ENCODE measurements at places on chromosomes 2 and 18. TPM values are rescaled to one million over a fixed set of nuclear protein-coding genes. Genes with fewer than 3 reads are reported as not detected.

DNA sequence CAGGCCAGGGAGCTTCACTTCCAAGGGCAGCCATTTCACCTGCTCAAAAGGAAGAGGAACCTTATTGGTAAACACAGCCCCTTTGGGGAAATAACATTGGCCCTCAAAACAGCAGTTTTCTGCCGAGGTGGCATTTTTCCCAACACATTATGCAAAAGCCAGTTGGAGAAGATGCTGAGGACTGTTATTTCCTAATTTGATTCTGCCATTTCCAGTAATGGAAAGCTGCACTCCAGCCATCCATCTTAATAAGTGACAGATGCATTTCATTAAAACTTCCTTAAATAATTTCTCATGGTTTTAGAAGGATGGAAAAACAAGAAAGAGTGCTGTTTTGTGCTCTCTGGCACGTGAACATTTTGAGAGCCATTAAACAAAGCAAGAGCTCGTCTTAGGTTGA lies 55.9 kb upstream of the ALK start:
- no peak for DNase-seq

DNA sequence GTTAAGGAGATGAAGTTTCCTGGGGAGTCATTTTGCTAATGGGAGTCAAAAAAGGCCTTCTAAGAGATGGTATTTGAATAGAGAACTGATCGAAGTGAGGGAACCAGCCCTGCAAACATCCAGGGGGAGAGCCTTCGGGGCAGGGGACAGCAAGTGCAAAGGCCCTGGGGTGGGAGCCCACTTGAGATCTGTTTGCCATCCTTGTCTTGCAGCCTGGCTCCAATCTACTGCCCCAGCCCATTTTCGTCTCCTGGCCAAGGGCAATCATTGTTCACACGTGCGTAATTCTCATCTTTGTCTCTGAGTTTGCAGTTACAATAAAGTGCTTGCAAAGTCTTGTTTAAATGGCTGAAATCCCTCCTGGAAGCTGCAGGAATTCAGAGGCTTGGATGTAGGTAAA lies 43.1 kb upstream of the AFF3 start:
- no peak for DNase-seq

DNA sequence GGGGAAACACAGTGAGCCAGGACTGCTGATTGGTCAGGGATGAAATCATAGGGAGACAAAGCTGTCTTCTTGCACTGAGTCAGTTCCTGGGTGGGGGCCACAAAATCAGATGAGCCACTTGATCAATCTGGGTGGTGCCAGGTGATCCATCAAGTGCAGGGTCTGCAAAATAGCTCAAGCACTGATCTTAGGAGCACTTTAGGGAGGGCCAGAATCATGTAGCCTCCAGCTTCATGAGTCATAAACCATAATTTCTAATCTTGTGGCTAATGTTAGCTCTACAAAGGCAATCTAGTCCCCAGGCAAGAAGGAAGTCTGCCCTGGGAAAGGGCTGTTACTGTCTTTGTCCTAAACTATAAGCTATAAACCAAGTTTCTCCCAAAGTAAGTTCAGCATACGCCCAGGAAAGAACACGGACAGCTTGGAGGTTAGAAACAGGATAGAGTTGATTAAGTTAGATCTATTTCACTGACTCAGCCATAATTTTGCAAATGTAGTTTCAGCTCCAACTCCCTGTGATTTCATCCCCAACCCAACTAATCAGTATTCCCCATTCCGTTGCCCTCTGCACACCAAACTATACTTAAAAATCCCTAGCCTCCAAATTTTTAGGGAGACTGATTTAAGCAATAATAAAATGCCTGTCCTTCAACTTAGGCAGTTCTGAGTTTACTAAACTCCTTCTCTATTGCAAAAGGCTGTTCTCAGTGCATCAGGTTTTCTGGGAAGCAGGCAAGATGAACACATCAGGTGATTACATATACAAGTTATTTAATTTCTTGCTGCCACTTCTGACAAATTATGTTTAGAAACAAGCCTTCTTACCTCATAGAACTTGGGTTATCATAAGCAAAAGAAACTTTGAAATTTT lies 226.9 kb upstream of the SPOPL start:
- no peak for DNase-seq

GRCh38 chr2:104846786-104847585 lies 6.9 kb upstream of the POU3F3 start:
- no peak for DNase-seq

DNA sequence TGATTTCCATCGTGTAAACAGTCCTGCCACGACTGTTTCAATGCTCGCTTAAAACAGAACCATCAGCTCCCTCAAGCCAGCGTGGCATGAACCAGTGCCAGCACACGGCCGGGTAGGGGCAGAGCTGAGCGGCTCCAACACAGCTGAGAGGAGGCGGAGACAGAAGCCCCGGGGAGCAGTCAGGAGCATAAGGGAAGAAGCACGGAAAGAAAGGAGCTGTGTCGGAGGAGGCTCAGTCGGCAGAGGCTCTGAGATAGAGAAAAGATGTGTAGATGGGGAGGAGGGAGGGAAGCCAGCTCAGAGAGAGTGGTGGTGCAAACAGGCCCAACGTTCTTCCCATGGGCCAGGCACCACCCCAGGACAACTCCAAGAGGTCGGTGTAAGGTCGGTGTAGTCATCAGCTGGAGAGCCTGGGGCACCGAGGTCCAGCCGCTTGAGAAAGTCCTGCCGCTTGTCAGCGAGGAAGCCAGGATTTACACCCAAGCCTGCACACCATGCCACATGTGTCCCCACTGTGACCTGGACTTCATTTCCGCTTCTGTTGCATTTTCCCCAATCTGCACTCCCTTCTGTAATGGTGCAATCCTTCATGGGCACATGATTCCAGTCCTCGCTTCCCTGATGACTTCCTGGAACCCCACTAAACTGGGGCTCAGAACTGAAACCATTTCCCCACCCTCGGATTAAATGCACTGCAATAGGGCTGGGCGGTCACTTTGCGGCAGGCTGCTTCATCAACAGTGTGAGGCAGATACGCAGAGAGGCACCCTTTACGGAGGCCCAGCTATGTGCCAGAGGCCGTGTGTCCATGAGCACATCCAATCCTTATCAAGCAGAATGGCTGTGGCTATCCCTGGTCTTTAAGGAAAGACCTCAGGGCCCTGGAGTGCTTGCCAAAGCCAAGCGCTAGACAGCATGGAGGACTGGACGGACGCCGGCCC lies 43.5 kb downstream of the CYP27C1 start:
- DNase-seq, result no peak

DNA sequence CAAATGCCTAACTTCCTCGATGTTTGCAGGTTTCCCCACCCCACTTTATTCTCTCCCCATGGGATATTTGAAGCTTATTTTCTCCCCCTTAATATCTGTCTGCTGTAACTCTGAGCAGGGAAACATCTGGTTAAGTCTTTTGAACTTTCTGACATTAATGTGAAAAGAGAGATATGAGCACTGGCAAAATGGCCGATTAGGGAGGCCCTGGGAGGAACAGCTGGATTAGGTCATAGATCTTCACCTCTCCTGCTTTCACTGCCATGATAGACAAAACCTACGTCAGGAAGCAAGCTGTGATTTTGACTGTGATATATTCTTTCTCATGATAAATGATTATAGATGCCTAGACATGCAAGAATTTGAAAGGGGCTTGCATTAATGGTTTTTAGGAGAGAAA lies 43.6 kb downstream of the LYPD6B start:
- DNase-seq, result no peak

GRCh38 chr18:40004246-40004645 lies 1950.8 kb upstream of the PIK3C3 start:
- DNase-seq, result no peak

- no peak for DNase-seq
Observed at GRCh38 chr18:68397241-68398035, 317.5 kb downstream of the TMX3 start.

GRCh38 chr18:51522821-51523220 lies 325.3 kb upstream of the MEX3C start:
- no peak for DNase-seq

- DNase-seq, result no peak
Observed at GRCh38 chr2:113922335-113922734, 32.4 kb downstream of the ACTR3 start.

GRCh38 chr2:233321166-233321565 lies 13.6 kb downstream of the SAG start:
- no peak for DNase-seq

GRCh38 chr2:203808046-203808750 lies 59.4 kb upstream of the CTLA4 start:
- no peak for DNase-seq

DNA sequence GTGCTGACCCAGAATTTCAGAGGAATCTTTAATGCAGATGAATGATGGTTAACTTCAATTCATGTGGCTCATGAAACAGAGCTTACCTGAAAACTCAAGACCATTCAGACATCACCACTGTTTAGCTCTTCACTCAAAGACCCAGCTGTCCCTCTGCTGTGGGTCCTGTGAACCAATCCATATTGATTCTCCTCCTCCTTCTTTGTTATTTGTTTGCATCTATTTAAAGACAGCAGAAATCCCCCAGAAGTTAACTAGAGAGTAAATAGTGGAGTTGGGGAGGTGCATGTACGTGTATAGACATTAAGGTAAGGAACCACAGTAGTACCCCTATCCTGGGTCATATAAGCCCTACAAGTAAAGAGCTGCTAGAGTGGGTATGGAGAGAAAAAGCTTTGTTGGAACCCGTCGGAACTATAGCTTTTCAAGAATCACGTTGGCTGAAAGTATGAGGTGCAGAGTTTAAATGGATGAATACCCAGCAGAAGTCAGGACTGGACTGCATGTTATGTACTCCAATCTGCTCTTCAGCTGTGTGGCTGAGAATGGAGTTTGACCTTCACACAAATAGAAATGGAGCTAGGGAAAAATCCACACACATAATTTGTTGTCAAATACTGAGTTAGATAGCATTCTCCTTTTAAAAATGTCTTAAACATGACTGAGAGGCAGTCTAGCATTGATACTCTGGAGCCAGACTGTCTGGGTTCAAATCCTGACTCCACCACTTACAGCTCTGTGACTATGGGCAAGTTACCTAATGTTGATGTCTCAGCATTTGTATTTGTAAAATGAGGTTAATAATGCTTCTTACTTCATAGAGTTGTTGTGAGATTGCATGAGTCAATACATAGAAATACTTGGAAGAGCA lies 81.7 kb upstream of the HK2 start:
- no peak for DNase-seq

DNA sequence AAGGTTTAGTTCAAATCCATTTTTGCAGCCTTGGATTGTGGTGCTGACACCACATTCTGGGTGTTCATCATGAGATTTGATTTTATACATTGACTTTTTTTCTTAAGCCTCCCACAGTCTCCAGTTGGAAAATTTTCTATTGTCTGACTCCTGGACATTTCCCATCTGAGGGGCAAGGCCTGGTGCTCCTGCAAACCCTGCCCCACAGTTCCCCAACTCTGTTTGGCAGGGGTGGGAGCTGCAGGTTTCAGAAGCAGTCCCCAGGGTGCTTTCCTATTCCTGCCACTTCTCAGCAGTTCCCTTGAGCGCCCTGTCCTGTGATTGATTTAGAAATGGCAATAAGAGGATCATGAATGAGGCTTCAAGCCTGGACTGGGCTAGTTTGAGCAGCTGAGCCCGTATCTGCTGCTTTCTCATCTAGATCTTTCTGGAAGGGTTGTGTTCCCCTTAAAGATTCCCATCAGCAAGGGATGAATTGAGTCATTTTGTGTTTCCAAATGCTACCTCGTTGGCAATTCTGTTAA lies 77.0 kb downstream of the CIB4 start:
- peak; percentile 15 for DNase-seq

DNA sequence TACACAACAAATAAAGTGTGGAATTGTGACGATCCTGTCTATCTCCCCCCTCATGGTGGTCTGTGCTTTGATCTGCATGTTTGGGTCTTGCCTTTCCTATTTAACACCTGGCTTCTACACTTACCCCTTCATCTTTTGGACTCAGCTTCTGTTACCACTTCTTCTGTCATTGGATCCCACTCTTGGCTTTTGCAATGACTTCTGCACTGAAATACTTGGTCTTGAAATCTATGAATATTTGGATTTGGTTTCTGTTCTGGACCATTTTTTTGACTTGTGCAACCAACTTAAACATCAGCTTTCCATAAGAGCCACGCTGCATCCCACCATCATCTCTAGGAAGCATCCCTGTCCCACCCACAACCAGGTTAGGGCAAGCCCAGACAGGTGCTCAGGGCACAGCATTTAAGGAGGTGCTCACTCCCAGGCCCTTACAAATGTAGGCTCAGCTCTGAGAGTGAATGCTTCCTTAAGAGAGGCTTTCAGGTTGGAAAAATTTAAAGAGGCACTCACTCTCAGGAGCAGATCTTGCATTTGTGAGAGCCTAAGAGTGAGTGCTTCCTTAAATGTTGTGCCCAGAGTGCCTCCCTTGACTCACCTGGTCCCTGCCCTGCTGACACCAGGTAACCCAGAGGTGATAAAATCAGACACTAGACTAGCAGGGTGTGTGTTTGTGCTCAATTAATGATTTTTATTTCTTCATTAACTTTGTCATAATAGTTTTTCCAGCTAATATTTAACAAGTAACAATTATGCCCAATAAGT lies 124.5 kb upstream of the SH3BP4 start:
- no peak for DNase-seq

DNA sequence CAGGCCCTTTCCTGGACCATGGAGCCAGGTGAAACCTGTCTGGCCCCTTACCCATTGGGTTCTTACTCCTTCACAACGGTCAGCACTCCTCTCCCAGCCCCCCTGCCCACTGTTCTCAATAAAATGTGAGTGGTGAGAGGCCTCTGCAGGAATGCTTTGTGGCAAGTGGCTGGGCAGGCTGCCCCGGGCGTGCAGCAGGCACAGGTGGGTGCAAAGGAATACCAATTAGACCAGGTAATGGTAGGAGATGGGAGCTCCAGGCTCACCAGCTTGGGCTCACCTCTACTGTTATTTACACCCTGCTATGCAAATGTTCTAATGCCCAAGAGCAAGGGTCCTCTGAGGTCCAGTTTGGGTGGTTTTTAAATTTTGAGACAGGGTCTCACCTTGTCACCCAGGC lies 6.0 kb downstream of the PRADC1 start:
- DNase-seq, result no peak

- no peak for DNase-seq
Observed at GRCh38 chr2:146451972-146452371, 1392.9 kb upstream of the ACVR2A start.

- no peak for DNase-seq
Observed at GRCh38 chr2:108988796-108989713, at the start of gene EDAR. Gene EDAR (minus strand): TSS chr2:108989220. CDS start chr2:108931014, 58,206 bp downstream.

DNA sequence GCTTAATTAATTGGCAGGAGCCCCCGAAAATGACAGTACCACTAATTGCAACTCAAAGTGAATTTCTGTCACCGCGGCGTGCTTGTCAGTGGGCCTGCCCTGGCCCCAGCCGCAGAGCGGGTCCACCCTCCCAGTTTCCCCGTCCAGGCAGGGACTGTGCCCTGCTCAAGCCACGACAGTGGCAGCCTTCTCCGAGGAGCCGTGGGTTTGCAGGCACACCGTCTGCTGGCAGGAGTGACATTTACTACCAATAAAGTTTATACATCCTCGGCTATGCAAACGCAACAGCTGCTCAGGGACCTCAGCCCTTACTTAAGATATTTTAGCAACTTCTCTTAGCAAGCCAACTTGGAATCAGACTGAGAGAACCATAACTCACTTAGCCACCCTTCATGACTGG lies 112.7 kb downstream of the GBX2 start:
- no peak for DNase-seq

- peak; percentile 82 for DNase-seq
Observed at GRCh38 chr2:74374509-74375205, 5.5 kb downstream of the DCTN1 start.

Gene ERMN
- not detected for total RNA-seq

Gene FBXO41
- total RNA-seq, result 0.87 TPM

Gene GULP1
- total RNA-seq, result 6.7 TPM

Gene LRP1B
- total RNA-seq, result not detected

Gene ATP6V1B1
- total RNA-seq, result not detected

Gene ZC3H8
- total RNA-seq, result 10.6 TPM

Gene FTCDNL1
- total RNA-seq, result 3.0 TPM

Gene TMEM169
- 0.24 TPM for total RNA-seq

Gene POTEJ
- not detected for total RNA-seq

Gene FASTKD2
- 36.1 TPM for total RNA-seq

Gene PAX8
- total RNA-seq, result 0.60 TPM

Gene IMMT
- total RNA-seq, result 287 TPM

Measured in Right ventricle myocardium inferior (tissue), 1 donor.